ENCODE measurements at places on chromosomes 7 and 10.

GRCh38 chr7:95636140-95636940, 40.0 kb upstream of the PDK4 start:
- DNase-seq, result no peak

DNA sequence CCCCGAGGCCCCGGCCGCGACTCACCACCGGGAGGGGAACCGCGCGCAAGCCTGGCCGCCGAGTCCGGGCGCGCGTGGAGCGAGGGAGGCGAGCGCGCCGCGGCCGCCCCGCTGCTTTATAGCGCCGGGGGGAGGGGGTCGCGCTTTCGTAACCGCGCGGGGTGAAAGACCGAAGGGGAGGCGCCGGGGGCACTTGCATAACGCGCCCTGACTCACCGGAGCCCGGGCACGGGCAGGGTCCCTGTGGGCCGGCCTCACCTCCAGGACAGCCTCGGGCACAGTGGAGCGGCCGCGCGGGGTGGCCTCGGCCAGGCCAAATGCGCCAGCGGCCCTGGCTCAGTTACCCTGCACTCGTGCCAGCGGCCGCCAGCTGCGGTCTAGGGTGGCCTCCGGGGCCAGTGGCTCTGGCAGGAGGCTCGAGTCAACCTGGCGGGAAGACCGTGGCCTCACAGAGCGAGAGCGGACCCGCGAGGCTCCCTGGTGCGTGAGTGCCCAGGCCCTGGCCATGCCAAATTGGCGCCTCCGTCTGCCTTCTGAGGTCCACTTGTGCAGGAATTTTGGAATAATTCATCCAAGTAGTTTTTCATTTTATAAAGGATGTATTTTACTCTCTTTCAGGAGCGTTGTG, at the start of gene RBP4:
RBP4 (minus strand) TSS at position 90 of the 628 bp plus-strand sequence. CDS start 207 bp downstream, outside the sequence.
- DNase-seq, result no peak

DNA sequence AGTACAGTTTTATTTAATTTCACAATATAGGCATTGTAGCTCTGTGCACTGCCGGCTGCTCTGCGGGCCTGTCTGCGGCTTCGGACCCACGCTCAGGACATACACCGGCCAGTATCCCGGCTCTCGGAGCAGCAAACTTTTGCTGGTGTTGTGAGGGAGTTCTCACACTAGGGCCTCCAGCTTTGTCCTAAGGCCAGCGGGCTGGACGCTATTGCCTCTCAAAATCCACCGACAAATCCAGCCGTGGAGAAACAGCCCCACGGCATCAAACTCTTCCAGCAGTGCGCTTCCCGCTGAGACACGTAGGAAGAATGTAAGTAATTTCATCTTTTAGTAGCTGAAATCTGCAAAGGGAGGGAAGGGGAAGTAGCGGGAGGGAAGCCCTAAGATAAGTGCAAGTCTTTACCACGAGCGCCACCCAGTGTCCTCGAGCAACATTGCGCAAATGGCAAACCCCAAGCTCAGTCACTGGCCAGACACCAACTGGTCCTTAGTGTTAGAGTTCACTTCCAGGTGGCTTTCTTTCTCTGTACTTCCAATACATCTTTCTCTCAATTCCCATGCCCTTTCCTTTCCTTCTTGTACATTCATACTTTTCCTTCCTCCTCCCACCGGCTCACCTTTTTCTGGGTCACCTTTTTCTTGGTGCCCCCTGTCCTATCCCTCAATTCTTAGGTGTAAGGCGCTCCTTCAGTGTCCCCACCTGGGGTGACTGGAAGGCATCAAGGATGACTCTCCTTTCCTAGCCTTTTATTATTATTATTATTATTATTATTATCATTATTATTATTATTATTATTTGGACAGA, 3.0 kb upstream of the DLX5 start:
- DNase-seq, result peak; percentile 88

DNA sequence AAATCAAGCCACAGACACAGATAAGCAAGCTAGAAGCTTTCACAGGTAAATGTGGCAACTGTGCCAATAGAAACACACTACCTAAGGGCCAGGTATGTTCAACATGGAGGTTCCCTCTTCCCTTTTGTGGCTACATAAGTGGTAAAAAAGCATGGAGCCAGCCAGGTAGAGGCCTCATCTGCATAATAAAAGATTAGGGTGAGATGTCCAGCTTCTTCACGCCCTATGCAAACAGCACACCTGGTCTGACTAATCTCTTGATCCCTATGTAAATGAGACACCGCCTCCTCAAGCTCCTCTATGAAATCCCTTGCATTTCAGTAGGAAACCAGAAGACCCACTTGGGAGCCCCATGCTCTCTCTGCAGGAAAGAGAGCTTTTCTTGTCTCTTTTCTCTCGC, 282.2 kb downstream of the NEBL start:
- DNase-seq, result no peak

DNA sequence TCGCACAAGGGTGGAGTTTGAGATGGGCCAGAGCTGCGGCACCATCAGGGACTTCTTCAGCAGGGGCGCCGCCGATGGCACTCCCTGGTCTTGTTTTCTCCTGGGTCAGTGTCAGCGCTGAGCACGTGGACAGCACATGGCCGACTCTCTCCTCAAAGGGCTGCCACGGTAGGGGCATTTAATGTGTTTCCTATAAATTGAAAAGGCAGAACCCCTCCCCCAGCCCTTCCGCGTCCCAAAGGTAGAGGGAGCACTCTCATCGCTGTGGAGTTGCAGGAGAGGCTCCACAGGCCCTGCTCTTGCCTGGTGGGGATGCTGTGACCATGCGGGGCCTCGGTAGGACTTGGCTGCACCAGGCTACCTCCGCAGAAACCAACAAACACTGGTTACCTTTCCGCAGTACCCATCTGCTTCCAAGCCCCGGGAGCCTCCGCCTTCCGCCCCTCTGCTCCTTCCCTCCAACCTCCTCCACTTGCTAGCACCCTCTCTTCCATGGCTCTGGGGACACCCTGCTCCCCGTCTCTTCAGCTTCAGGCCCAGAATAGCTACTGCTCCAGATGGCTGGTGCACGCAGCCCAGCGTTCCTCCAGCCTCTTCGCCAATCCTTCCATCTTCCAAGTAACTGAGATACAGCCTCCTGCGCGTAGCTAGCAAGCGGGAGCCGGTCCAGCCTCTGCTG, 166.3 kb upstream of the ADCY1 start:
- DNase-seq, result no peak

DNA sequence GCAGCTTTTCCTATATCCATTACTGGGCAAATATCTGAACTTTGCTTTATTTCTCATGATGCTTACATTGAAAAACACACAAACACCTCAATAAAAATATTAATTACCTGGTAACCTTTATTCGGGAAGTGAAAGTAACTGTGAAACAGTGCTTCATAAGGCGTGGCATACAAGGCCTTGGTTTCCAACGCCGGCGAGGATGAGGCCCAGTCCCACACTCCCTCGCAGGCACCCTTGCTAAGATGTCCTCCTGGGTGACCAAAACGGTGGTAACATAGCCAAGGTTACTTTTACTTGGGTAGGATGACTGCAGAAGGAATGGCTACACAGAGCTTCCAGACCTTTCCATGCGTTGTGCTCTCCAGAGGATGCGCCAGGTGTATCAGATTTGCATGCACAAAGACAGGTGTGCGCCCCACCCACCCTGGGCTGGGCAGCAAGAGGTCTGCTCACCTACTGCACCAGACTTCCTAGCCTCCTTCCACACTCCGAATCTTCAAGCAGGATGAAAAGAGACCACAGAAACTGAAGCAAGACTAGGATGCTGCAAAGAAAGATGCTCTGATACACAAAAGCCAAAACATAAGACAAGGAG, 13.3 kb upstream of the DAGLB start:
- DNase-seq, result no peak

DNA sequence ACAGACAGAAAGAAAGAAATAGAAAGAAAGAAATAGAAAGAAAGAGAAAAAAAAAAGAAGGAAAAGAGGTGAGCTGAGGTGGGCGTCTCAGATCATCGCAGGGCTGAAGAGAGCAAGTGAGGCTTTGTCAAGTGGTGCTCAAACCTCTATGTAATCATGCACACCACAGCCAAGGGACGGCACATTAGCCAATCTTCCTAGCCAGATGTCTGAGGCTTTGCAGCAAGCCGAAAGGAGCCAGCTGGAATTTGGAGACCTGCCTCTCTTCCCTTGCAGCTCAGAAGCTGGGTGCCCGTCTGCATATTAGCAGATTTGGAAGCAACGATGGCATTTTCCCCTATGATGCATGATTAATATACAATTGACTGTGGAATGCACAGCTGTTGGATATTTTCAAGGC, 52.5 kb downstream of the ADRA2A start:
- DNase-seq, result no peak

GRCh38 chr7:156107957-156108356, 295.7 kb upstream of the SHH start:
- DNase-seq, result no peak

GRCh38 chr10:1733720-1734119, 3.6 kb downstream of the ADARB2 start:
- DNase-seq, result no peak

GRCh38 chr10:112958275-112958995, 8.4 kb downstream of the TCF7L2 start:
- no peak for DNase-seq

GRCh38 chr7:57769131-57769530, 319.2 kb downstream of the ZNF716 start:
- no peak for DNase-seq

DNA sequence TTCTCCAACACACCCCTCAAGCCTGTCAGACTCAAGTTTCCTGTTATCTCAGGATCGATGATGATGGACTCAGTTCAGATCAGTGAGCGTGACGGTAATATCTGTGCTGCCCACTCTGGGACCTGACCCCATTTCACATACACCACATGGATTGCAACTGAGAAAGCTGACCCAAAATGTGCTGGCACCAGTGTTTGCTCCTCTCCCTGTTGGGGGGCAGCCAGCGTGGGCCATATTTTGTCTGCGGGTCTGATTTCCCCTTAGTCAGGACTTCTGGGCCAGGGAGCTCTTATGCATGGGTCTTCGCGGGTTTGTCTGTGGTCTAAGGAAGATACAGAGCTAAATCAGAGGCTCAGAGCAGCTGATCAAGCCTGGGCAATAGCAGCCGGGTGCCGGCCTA, 42.6 kb upstream of the TRIM8 start:
- DNase-seq, result no peak

DNA sequence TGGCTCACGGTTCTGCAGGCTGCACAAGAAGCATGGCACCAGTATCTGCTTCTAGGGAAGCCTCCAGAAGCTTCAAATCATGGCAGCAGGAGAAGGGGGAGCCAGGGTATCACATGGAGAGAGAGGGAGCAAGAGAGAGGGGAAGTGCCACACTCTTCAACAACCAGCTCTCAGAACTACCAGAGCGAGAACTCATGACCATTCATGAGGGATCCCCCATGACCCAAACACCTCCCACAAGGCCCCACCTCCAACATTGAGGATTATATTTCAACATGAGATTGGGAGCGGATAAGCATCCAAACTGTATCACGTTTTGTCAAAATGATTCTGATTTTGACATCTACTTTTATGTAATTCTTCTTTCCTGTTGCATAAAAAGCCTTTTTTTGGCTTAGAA, 38.5 kb downstream of the CREM start:
- no peak for DNase-seq

DNA sequence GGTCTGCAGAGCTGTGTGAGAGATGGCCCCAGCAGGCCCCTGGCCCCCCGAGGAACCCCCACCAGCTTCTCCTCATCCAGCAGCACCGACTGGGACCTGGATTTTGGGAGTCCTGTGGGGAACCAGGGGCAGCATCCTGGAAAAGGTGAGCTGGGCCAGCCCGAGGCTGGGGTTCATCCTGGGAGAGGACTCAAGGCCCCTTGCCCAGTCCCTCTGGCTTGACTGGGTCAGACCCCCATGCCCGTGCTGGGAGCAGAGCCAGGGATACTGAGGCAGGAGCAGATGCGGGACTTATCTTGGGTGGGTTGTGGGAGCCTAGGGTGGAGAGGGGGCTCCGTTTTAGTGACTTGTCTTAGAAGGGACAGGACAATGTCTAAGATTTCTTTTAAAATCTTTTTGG, 47.5 kb downstream of the ZNF467 start:
- DNase-seq, result no peak

- no peak for DNase-seq
Observed at GRCh38 chr10:113127261-113127900, 177.3 kb downstream of the TCF7L2 start.

- no peak for DNase-seq
Observed at GRCh38 chr7:76008156-76008687, 13.8 kb upstream of the TMEM120A start.

DNA sequence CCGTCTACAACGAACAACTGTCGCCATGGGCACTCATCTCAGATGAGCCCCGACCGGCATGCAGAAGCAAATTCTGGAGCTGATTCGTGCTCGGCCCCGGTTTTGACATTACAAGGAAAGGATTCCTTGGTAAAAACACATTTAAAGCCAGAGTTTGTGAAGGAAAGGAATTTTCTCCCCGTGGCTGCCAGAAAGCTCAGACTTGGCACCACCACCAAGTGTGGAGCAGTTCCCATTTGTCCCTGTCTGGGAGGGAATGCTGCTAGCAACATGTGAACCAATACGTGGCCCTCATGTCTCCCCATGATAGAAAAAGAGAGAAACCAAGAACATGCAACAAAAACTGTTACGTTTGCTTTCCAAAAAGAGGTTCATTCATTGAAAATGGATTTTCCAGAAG, 55.2 kb upstream of the DDC start:
- DNase-seq, result no peak

DNA sequence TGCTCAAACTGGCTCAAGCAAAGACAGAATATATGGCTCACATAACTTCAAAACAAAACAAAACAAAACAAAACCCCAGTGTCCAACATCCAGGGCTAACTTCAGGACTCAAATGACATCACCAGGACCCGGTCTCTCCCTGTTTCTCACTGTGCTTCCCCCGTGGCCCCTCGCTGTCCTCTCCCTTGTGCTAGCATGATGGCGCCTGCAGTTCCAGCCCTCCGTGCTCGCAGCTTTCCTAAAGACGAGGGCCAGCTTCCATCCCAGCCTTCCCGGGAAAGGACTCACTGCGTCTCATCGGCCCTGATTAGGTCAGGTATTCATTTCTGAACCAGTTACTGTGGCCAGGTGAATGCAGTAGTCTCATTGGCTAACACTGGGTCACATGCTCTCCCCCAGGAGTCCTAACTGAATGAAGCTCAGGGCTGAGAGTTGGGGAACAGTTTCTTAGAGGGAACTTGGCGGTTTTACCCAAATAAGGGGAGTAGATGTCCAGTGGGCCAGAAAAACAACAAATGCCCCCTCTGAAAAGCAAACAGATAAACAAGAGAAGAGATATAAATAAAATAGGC, 33.0 kb upstream of the CTBP2 start:
- no peak for DNase-seq

DNA sequence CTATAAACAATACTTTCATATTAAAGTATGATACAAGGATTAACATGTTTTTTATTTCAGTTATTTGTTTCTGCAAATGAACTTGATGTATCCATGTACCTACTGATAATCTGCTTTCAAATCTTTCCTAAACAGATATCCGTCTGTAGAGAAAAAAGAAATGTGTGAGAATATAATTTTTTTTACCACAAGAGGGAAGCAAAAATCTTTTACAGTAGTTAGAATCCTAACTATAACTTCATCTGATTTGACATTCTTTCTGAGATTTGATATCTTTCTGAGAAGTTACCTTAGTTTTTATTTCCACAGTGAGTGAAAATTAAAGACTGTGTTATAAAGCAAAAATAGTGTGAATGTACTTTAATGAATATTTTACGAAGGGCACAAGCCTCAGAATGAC, 203.9 kb upstream of the PCLO start:
- DNase-seq, result peak; percentile 50

GRCh38 chr10:52672880-52673279, 99.7 kb downstream of the MBL2 start:
- DNase-seq, result no peak

- DNase-seq, result no peak
Observed at GRCh38 chr7:52270301-52270700, 765.1 kb upstream of the POM121L12 start.

GRCh38 chr10:6542999-6543430, 37.1 kb downstream of the PRKCQ start:
- DNase-seq, result no peak

Data from NAMALWA (cell line).